Tracheal epithelial cell (primary cell): ENCODE measurements at places on chromosomes 6 and 20. TPM values are rescaled to one million over a fixed set of nuclear protein-coding genes. Genes with fewer than 3 reads are reported as not detected.

The ERVFRD-1 gene
- not detected in 2 replicates for total RNA-seq

The IFNGR1 gene
- total RNA-seq = 103 and 116 TPM in 2 replicates

The MYBL2 gene
- total RNA-seq = 0.21 and 3.1 TPM in 2 replicates

The PHACTR3 gene
- 3.4 and 13.6 TPM in 2 replicates for total RNA-seq

The VSTM2L gene
- 5.8 and 43.3 TPM in 2 replicates for total RNA-seq

The TMEM74B gene
- 2.4 TPM in 1 of 2 replicates, not detected in the other for total RNA-seq

The SRF gene
- 12.4 and 13.7 TPM in 2 replicates for total RNA-seq

The FERMT1 gene
- total RNA-seq = 69.5 and 82.7 TPM in 2 replicates

The AIG1 gene
- total RNA-seq = 51.6 and 65.4 TPM in 2 replicates

The TRIM31 gene
- total RNA-seq = 0.21 TPM in 1 of 2 replicates, not detected in the other

The MOCS1 gene
- total RNA-seq = 2.3 and 5.8 TPM in 2 replicates

The ADGRB3 gene
- total RNA-seq = under 0.01 TPM in 1 of 2 replicates, not detected in the other

The MOG gene
- not detected in 2 replicates for total RNA-seq

The HSPA1L gene
- total RNA-seq = 0.64 and 0.72 TPM in 2 replicates

The RIPPLY2 gene
- total RNA-seq = 1.4 TPM in 1 of 2 replicates, not detected in the other

The MUCL3 gene
- total RNA-seq = under 0.01 TPM in 1 of 2 replicates, not detected in the other

The HLA-DQA1 gene
- total RNA-seq = 0.24 TPM in 1 of 2 replicates, not detected in the other

The ZNF391 gene
- total RNA-seq = 0.64 and 2.4 TPM in 2 replicates

The CALHM6 gene
- 1.3 and 1.4 TPM in 2 replicates for total RNA-seq

The C6orf15 gene
- 1.2 TPM in 1 of 2 replicates, not detected in the other for total RNA-seq

The AKAP7 gene
- total RNA-seq = 0.85 and 2.2 TPM in 2 replicates
